MM.1S (cell line): ENCODE measurements at places on chromosomes 5 and 9.

- H3K36me3 ChIP-seq: no peaks in the 10 kb centered on the region
- no peak for DNase-seq
- H3K4me1 ChIP-seq: no peaks in the 10 kb centered on the region
- H3K27me3 ChIP-seq: no peaks in the 10 kb centered on the region
- no peak overlapping the region for H3K4me3 ChIP-seq
Observed at GRCh38 chr9:84339503-84339902, 1.1 kb downstream of the SLC28A3 start.

DNA sequence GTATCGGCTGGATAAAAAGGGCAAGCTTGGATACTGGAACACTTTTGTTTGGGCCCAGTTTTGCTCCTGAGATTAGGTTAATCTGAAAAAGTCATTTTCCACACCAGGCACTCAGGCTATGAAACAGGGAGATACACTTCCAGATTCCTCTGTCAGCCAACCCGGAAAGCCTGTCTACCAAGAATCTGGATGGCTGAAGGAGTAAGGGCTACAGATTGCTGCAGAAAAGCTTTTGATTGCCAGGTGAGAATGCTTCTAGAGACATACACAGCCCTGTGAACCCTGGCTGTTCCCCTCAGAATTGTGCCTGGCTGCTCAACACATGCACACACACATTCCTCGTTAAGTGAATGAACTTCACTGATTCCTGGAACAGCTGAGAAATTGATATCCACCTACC lies 114.4 kb downstream of the PSD2 start:
- 0 out of 2 replicates have a peak, but pooled peaks cover 2% of the 10 kb centered on the region for H3K27me3 ChIP-seq
- H3K4me1 ChIP-seq: no peaks in the 10 kb centered on the region
- no peak overlapping the region for H3K4me3 ChIP-seq

DNA sequence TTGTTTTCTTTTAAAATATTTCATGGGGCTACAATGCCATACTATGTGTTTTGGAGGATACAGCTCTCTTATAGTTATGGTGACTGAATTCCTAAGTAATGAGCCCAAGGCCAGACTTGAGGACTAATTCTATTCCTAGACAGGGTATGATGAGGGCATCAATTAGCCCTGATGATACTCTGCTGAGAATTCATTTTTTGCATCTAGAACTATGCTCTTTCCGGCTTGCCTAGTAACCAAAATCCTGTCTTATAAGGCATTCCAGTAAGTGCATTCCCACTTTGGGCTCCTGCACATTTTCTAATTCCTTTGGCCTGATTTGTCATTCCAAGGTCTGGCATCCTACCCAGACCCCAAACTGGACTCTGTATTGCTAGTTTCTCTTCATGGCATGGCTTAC lies 62.4 kb downstream of the MAT2B start:
- H3K27me3 ChIP-seq: no peaks in the 10 kb centered on the region
- no peak overlapping the region for H3K4me3 ChIP-seq
- H3K4me1 ChIP-seq: no peaks in the 10 kb centered on the region
- DNase-seq: no peak
- H3K27ac ChIP-seq: no peak overlapping the region

DNA sequence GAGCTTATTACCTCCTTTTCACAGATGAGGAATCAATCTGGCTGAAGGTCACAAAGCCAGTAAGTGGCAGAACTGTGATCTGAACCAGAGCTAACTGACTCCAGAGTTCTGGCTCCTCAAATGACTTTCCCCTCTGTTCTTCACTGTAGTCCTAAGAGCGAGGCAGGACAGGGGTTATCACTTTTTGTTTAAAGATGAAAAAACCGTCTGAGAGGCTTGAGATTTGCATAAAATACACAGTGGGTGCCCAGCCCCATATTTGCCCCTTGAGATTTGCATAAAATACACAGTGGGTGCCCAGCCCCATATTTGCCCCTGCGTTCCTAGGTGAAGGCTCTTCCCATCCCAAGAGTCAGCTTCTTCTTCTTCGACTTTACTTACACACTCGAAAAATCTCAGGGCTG lies 667 bp downstream of the FBXO10 start:
- peak overlapping the region; percentile 93 for H3K4me3 ChIP-seq
- peak overlapping the region; percentile 39; the same call in 1 of the 2 replicates for H3K27ac ChIP-seq
- no peaks in the 10 kb centered on the region for H3K27me3 ChIP-seq
- DNase-seq: peak; percentile 27

- H3K4me1 ChIP-seq: no peaks in the 10 kb centered on the region; the same call in 1 of the 2 replicates
- no peak overlapping the region for H3K27ac ChIP-seq
Observed at GRCh38 chr5:151245680-151246219, 7.2 kb upstream of the GM2A start.

GRCh38 chr9:112533660-112534059 lies 47.0 kb downstream of the KIAA1958 start:
- no peaks in the 10 kb centered on the region for H3K27me3 ChIP-seq
- DNase-seq: no peak
- H3K36me3 ChIP-seq: no peaks in the 10 kb centered on the region
- H3K4me1 ChIP-seq: no peaks in the 10 kb centered on the region

- H3K27me3 ChIP-seq: no peaks in the 10 kb centered on the region
- no peak overlapping the region for H3K27ac ChIP-seq
- no peak overlapping the region for H3K4me3 ChIP-seq
- H3K4me1 ChIP-seq: peaks cover 9% of the 10 kb centered on the region
- no peak for DNase-seq
Observed at GRCh38 chr9:14561929-14562405, 131.3 kb downstream of the ZDHHC21 start.

DNA sequence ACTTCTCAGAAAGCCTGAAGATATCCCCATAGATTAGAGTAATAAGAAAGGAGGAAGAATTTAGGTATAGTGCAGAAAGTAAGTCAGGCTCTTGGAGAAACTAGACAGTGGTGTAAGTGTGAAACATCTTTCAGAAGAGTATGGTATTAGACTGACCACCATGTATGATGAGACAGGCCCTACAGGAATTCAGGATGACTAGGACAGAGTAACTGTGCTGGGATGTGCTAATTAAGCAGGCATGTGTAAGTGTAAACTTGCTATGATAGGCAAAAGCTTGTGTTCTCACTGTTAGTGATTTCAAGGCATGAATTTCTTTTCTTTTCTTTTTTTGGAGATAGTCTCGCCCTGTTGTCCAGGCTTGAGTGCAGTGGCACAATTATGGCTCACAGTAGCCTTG lies 70.8 kb downstream of the RAB24 start:
- H3K27me3 ChIP-seq: no peaks in the 10 kb centered on the region
- no peak overlapping the region for H3K27ac ChIP-seq
- no peak overlapping the region for H3K4me3 ChIP-seq

GRCh38 chr9:124423155-124423554 lies 7.9 kb upstream of the PSMB7 start:
- H3K36me3 ChIP-seq: no peaks in the 10 kb centered on the region
- no peak for DNase-seq
- H3K27me3 ChIP-seq: no peaks in the 10 kb centered on the region
- no peak overlapping the region for H3K27ac ChIP-seq
- H3K4me3 ChIP-seq: no peak overlapping the region

GRCh38 chr9:14418941-14419937 lies 105.3 kb upstream of the NFIB start:
- H3K4me3 ChIP-seq: no peak overlapping the region
- H3K4me1 ChIP-seq: no peaks in the 10 kb centered on the region
- no peak for DNase-seq
- no peaks in the 10 kb centered on the region for H3K27me3 ChIP-seq
- H3K36me3 ChIP-seq: no peaks in the 10 kb centered on the region
- H3K27ac ChIP-seq: no peak overlapping the region

GRCh38 chr9:114991861-114992260 lies 61.5 kb upstream of the TNFSF8 start:
- no peak overlapping the region for H3K27ac ChIP-seq
- H3K27me3 ChIP-seq: no peaks in the 10 kb centered on the region
- no peaks in the 10 kb centered on the region for H3K36me3 ChIP-seq
- DNase-seq: no peak
- no peak overlapping the region for H3K4me3 ChIP-seq

DNA sequence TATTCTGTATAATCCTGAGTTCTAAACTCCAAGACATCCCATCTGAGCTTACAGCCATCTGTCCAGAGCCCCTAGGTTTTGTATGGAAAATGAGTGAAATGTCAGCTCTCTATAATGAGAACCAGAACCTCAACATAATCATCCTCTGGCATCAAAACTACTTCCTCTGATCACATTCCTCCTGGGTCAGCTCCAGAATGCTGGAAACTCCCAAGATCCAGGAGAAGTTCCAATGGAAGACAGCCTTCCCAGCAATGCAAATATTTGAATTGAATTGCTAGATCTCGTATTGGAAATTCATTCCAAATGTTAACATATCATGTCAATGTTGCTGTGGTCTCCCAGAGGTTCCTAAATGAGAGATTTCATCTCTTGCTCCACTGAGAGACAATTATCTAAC lies 23.8 kb downstream of the C9 start:
- H3K27me3 ChIP-seq: no peaks in the 10 kb centered on the region
- H3K4me3 ChIP-seq: no peak overlapping the region
- DNase-seq: no peak
- no peak overlapping the region for H3K27ac ChIP-seq

GRCh38 chr9:109549386-109549785 lies 51.3 kb upstream of the PTPN3 start:
- no peaks in the 10 kb centered on the region for H3K36me3 ChIP-seq
- no peaks in the 10 kb centered on the region for H3K27me3 ChIP-seq
- H3K4me1 ChIP-seq: no peaks in the 10 kb centered on the region

DNA sequence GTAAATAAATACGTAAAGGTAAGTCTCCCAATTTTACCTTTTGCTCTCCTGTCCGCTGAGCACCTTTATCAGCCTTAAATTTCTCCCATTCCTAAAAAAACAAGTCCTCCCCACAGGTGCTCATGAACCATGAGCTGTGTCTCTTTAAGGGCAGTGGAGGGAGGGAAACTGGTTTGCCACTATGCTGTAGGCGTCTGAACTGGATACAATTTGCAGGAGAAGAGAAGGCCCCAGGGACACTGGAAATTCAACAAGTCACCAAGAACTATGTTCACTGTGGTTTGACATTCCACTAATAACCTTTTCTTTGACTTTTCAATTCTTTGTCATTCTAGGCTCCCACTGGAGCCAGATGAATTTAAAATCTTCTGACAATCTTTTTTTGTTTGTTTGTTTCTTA lies 72.2 kb downstream of the LHFPL2 start:
- DNase-seq: no peak
- H3K4me3 ChIP-seq: no peak overlapping the region
- no peaks in the 10 kb centered on the region for H3K27me3 ChIP-seq
- H3K36me3 ChIP-seq: no peaks in the 10 kb centered on the region

DNA sequence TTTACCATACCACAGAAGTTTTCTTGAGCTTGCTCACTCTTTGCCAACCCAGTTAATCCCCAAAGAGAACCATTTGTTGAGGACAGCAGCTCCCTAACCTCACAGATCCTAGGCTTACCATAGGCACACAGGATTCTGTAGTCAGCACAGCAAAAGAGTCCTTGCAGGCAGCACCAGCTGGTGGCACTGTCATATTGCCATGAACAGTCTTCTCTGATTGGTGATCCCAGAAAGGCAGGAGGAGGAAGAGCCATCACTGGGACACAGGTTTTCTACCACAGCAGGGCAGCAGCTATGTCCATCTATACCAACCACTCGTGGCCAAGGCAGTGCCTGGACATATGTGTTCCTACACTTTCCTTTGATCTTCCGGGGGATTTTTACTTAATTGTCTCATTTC lies 297.1 kb upstream of the CD180 start:
- no peaks in the 10 kb centered on the region for H3K36me3 ChIP-seq
- no peak overlapping the region for H3K4me3 ChIP-seq
- H3K27me3 ChIP-seq: no peaks in the 10 kb centered on the region
- DNase-seq: no peak
- H3K27ac ChIP-seq: no peak overlapping the region

GRCh38 chr5:160507221-160507721 lies 85.6 kb downstream of the PTTG1 start:
- H3K4me1 ChIP-seq: peaks cover 5% of the 10 kb centered on the region; the same call in 1 of the 2 replicates
- H3K27me3 ChIP-seq: no peaks in the 10 kb centered on the region
- H3K36me3 ChIP-seq: no peaks in the 10 kb centered on the region
- DNase-seq: no peak
- H3K4me3 ChIP-seq: no peak overlapping the region
- H3K27ac ChIP-seq: no peak overlapping the region

DNA sequence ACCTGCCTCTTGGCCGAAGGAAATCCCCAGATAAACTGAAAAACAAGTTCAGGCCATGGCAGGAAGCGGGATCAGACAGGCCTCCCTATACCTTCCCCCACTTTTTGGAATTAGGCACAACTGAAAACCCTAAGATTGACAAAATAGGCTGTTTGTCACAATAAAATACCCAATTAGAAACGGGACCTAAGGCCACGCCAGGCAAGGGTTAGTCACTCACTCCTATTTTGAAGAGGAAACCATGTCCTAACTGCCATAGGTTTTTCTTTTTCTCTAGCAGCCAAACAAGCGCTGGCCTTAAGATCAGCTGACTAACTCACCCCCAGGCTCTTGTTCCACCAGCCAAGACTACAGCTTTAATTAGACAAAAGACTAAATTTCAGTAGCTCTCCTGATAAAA lies 11.9 kb downstream of the FBP2 start:
- no peak for DNase-seq
- H3K4me3 ChIP-seq: no peak overlapping the region
- H3K4me1 ChIP-seq: 0 out of 2 replicates have a peak, but pooled peaks cover 2% of the 10 kb centered on the region
- H3K27ac ChIP-seq: no peak overlapping the region
- no peaks in the 10 kb centered on the region for H3K27me3 ChIP-seq
- H3K36me3 ChIP-seq: no peaks in the 10 kb centered on the region

DNA sequence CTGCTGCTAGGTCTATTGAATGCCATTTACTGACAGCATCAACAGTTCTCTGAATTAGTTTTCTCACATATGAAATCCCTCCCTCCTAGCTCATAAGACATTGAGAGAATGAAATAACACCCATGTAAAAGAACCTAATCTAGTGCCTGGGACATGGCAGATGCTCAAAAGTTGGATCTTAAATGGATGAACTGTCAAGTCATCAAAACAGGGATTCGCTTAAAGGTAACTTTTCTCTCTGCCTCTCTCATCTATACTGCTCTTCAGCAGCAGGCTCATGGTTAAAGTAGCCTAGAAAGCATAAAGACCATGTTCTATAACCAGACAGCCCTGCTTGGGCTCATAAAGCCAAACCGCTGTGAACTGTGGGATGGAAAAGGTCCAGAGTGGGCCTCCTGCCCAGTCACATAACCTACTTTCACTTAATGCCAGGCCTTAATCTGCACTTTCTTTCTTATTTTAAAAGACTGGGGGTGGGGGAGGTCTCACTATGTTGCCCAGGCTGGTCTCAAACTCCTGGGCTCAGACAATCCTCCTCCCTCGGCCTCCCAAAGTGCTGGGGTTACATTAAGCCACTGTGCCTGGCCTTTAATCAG lies 3.7 kb downstream of the TMEM245 start:
- H3K27me3 ChIP-seq: no peaks in the 10 kb centered on the region
- H3K36me3 ChIP-seq: no peaks in the 10 kb centered on the region
- H3K4me1 ChIP-seq: peaks cover 17% of the 10 kb centered on the region
- no peak overlapping the region for H3K4me3 ChIP-seq
- no peak overlapping the region for H3K27ac ChIP-seq
- no peak for DNase-seq

DNA sequence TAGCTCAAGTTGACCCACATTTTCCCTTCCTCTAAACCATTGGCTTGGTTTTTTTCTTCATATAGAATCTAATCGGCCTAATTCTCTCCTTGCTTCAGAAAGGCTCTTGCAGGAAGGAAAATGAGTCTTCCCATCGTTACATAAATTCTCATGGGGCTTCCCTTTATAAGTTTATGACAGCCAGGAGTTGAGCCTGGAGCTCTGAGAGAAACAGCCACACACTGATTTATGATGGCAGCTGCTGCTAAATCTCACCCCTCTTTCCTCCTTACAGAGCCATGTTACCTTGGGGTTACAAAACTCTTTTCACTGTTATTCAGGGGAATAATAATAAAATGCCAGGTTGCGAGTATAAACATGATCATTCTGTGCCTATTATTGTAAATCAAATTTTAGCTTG lies 5.2 kb upstream of the RNF14 start:
- no peak overlapping the region for H3K27ac ChIP-seq
- DNase-seq: no peak
- H3K4me3 ChIP-seq: no peak overlapping the region
- peaks cover 22% of the 10 kb centered on the region for H3K4me1 ChIP-seq
- no peaks in the 10 kb centered on the region for H3K36me3 ChIP-seq
- H3K27me3 ChIP-seq: no peaks in the 10 kb centered on the region
